ENCODE measurements at places on chromosomes 12 and 14. TPM values are rescaled to one million over a fixed set of nuclear protein-coding genes. Genes with fewer than 3 reads are reported as not detected.

DNA sequence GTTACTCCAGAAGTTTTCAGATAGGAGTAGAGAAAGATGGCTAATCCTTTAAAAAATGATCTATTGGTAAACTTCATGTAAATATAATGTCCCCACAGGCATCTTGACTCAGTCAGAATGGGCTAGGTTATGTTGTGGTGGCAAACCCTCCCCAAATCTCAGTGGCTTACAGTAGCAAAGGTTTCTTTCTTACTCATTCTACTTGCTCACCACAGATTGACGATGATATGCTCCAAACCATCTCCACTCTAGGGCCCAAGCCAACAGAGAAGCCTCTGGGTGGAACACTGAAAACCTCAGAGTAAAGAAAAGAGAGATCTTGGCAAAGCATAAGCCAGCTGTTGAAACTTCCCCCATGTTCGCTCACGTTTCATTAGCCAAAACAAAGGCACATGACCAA, 146.4 kb downstream of the EMP1 start:
- DNase-seq, result no peak

GRCh38 chr14:22316473-22316872, 272.6 kb downstream of the DAD1 start:
- no peak for DNase-seq

GRCh38 chr12:124389138-124389724, 94.3 kb downstream of the RFLNA start:
- DNase-seq, result peak; percentile 82

The KRT71 gene
- not detected for total RNA-seq

DNA sequence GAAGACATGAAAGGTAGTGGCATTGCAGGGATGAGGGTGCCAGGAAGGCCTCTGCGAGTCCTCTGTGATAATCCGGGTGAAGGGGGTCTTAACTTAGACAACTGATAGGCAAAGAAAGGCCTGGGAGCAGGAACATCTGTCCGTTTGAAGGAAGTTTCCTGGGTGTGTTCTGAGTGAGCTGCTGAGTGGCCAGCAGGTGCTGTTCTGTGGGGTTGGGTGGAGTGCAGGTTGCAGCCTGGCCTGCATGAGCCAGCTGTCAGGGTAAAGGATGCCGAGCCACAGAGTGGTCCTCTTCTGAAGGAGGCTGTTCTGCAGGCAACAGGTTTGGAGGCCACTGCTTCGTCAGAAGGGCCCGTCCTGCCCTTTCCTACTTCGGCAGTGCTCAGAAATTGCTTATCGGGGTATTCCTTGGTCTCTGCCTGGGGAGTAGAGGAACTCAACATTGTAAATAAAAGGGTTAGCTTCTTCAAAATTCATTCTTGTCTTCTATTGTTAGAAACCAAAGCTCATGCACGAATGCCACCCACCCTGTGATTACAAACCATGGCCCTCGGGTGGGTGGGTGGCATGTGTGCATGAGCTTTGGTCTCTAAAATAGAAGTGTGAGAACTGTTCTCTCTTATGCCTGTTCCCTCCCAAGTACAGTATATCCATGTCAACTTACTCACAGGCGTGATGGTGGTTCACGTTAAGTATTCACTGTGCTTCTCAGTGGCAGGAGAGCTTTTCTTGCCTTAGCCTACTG, 118.9 kb downstream of the CHST11 start:
- no peak for DNase-seq

GRCh38 chr14:104657563-104658324, 31.7 kb upstream of the INF2 start:
- DNase-seq, result no peak

- DNase-seq, result no peak
Observed at GRCh38 chr12:120092551-120093335, 23.8 kb downstream of the RAB35 start.

All from activated CD4-positive, alpha-beta T cell treated with anti-CD3 and anti-CD28 coated beads, Interleukin-2, amount 10 ng/mL, durations not matched to agents 24 days and 14 days (primary cell).